ENCODE measurements at places on chromosomes 5 and 9. TPM values are rescaled to one million over a fixed set of nuclear protein-coding genes. Genes with fewer than 3 reads are reported as not detected.

Gene PCDHB3
- not detected for total RNA-seq

Gene GMCL2
- total RNA-seq = not detected

Gene RASGRF2
- 0.18 TPM for total RNA-seq

Gene PCDHB4
- 0.18 TPM for total RNA-seq

Gene PPP1R26
- 7.6 TPM for total RNA-seq

Gene NOXA1
- 0.16 TPM for total RNA-seq

Gene PCDHA11
- not detected for total RNA-seq

Gene ORM2
- not detected for total RNA-seq

Gene DMGDH
- total RNA-seq = 4.9 TPM

Gene ZBTB26
- 2.5 TPM for total RNA-seq

Gene TSSK1B
- 0.97 TPM for total RNA-seq

Gene NTNG2
- total RNA-seq = 4.7 TPM

Gene SELENOP
- total RNA-seq = 25.3 TPM

Gene LHX3
- total RNA-seq = not detected

Gene ZFP2
- total RNA-seq = under 0.01 TPM

Gene N4BP3
- 2.3 TPM for total RNA-seq

Gene BTNL8
- not detected for total RNA-seq

Gene PPP2R2B
- total RNA-seq = not detected

Gene NUTM2F
- total RNA-seq = not detected

Gene SPATA31C1
- not detected for total RNA-seq

Gene SLC4A9
- not detected for total RNA-seq

Gene SCGB3A2
- not detected for total RNA-seq

Gene IFNB1
- total RNA-seq = not detected

Gene CARTPT
- total RNA-seq = not detected

Gene ROR2
- 33.4 TPM for total RNA-seq

Gene SLCO6A1
- not detected for total RNA-seq

Gene PCDHGC5
- 0.65 TPM for total RNA-seq

Gene PWWP2A
- total RNA-seq = 14.8 TPM

Gene SAPCD2
- 2.6 TPM for total RNA-seq

Gene SPINK13
- total RNA-seq = not detected

Gene CYSRT1
- not detected for total RNA-seq

Gene EMB
- total RNA-seq = 0.81 TPM

Measured in cardiac atrium fibroblast (primary cell).